ENCODE measurements at places on chromosomes 6 and 20.
A peak's percentile ranks its signal among the peaks of the same experiment; 100 is the strongest.

- no peak for DNase-seq
These were observed 48.9 kb downstream of the CNBD2 start for GRCh38 chr20:36017048-36017951.

DNA sequence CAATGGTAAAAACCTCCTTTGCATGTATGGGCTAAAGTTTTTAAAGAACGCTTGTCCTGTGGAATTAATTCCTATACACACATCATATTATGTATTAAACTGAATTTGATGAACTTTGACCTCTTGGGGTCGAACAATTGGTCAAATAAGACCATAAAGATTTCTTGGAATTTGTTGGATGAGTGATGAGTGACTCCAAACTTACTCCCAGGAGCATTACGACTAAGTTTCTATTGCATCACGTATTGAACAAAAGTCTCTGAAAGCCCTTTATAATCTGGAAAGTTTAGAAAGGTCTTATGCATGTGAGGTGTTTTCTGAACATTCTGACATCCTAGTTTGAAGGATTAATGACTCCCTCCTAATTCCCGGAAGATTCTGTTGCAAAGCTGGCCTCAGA, 126.9 kb upstream of the BMP5 start:
- DNase-seq = no peak

- DNase-seq = no peak
These were observed 252.3 kb downstream of the GRIK2 start for GRCh38 chr6:101645770-101646169.

- no peak for DNase-seq
These were observed 8.8 kb upstream of the FAM8A1 start for GRCh38 chr6:17591287-17591686.

DNA sequence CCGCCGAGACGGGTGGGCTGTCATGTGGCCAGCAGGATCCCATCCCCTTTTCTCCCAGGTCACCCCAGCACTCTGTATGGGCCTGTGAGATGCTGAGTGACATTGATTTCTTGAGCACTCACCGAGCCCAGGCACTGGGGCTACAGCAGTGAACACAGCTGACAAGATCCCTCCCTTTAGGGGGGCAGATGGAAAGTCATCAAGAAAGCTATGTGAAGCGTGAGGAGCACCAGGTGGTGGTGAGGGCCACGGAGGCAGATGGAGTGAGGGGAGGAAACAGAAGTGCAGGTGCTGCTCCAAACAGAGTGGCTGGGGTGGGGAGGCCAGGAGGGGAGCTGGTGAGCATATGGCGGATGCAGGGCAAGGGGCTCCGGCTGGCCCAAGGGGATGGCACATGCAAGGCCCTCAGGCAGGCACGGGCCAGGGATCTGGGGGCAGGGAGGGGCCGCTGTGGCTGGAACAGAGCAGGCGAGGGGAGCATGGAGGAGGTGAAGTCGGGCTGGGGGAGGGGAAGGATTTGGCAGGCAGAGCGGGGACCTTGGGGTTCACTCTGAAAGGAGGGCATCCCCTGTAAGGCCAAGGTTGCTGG, 184.0 kb downstream of the BMP7 start:
- no peak for DNase-seq

DNA sequence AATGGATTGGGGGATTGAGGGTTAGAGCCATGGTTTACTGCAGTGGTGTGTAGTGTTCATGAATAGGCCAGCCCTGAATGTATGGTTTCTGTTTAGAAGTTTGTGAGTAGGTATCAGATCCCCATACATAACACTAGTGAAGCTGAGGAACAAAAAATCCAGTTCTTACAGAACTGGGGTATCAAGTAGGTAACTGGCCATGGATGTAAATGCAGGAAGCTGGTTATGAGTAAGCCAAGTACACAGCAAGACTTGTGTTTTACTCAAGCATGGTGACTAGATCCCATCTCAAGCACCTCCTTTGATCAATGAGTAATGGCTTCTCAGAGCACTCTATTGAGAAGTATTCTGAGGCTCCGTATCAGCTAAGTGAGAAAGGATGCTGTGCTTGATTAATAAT, 613.7 kb upstream of the FLRT3 start:
- no peak for DNase-seq

- DNase-seq = no peak
These were observed 15.4 kb downstream of the PTK7 start for GRCh38 chr6:43091436-43091991.

DNA sequence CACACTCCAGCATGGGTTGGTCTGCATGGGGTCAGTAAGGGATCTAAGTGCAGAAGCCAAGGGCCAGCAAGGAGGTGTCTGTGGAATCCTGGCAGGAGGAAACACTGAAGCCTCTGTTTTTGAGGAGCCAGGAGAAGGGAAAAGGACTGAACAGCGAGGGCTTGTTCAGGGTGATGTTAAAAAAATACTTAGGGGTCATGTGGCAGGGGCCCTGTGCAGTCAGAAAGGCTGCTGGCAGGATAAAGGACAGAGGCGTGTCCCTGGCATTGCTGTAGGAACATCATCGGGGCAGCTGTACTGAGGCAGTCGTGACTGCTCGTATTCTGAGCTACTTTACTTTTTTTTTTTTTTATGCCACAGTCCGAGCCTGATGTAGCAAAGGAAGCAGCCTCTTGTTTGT, 127.1 kb upstream of the ZFP64 start:
- DNase-seq = no peak

DNA sequence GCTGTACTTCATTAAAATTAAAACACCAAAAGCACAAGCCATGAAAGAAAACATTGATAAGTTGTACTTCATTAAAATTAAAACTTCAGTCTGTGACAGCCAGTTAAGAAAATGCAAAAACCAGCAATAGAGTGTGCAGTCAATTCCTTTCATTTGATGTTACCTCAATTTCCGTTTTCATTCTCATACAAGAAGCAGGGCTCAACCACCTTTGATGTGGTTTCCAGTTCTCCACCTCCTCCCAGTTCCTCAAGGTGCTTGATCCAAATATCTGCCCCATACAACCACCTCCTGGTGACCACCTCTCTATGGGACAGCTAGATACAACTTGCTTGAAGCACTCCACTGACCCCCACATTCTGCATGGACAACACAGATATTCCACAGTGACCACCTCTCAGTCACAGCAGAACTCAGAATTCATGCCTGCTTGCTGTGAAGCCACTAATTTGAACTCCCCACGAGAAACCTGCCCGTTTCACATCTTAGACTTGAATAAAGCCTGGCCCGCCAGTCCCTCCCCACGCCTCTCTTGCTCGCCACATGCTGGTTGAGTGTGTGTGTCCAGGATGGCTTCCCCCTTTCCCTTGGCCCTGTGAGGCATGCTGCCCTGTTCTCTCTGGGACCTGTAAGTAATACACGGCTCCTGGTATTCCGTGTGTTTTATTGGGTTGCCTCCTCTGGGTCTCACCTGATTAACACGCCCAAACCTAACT, 66.1 kb downstream of the FAM50B start:
- no peak for DNase-seq

DNA sequence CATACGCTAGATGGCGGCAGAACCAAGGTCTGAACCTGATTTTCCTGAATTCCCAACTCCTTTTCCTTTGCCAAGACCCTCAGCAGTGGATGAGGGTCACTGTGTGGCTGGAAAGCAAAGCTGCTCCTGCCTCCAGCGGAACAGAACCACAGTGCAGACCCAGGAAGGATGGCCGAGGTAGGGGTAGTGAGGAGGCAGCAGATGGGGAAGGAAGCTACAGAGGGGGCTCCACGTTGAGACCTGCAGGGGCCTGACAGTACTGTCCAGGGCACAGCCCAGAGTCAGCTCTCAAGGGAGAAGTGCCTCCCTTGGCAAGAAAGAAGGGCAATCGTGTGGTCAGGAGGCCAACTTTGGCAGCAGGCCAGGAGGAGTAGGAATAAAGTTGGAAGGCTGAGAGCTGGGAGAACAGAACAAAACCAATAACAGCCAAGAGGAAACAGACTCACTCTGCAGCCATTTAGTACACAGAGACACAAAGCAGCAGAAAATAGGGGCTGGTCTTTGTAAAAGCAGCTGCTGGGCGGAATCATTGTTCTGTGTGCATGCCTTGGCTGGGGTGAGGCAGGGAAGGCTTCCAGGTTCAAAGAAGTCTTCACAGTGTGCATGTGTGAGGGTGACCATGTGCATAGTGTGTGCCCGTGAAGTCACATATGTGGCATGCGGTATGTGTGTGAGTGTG, 3.1 kb downstream of the GABRR2 start:
- no peak for DNase-seq

DNA sequence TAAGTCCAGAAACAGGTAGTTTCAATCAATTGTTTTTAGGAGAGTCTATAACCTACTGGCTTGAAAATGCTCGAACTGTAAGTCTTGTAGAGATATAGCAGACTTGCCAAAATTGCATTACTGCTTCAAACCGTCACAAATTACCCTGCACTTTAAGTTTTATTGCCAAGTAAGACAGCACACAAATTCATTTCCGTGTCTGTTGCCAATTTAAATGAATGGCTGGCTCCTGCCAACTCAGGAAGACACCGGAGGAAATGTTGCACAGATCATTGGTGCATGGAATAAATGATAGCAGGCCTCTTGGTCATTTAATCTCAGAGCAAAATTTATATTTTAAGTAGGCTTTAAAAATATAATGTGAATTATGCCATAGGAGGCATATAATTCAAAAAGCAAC, 438.1 kb downstream of the HACE1 start:
- no peak for DNase-seq

GRCh38 chr6:130602151-130602770, 224.9 kb upstream of the SMLR1 start:
- no peak for DNase-seq

GRCh38 chr20:57780398-57780797, 70.6 kb upstream of the PMEPA1 start:
- DNase-seq = no peak

GRCh38 chr6:451847-452246, 60.3 kb downstream of the IRF4 start:
- DNase-seq = no peak

GRCh38 chr6:106512048-106512967, 117.0 kb downstream of the RTN4IP1 start:
- DNase-seq = peak; percentile 82

GRCh38 chr6:79813854-79814709, 133.3 kb downstream of the ELOVL4 start:
- DNase-seq = peak; percentile 79

- DNase-seq = peak; percentile 17
These were observed 211.3 kb downstream of the ARID1B start for GRCh38 chr6:156988276-156989158.

GRCh38 chr6:52015953-52016352, 71.5 kb downstream of the PKHD1 start:
- no peak for DNase-seq

- no peak for DNase-seq
These were observed 31.6 kb downstream of the OPRM1 start for GRCh38 chr6:154070657-154071056.

- DNase-seq = no peak
These were observed 6.2 kb upstream of the DDX43 start for GRCh38 chr6:73388433-73388799.

DNA sequence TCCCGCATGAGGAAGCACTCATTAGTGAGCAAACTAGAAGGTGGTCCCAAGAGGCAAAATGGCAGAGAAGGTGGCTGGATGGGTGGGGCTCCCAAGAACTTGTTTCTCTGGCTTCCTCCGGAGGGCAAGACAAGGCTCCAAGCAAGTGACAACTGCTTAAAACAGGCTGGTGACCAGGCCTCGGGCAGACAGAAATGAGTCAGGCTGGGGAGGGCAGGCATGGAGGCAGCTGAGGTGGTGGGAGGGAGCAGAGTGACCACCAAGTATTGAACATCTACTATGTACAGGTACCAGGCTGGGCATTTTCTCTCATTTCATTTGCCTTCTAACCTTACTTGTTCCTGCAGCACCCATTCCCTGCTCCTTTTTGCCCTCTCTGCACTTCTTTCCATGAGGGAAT, 33.4 kb downstream of the TNXB start:
- no peak for DNase-seq

DNA sequence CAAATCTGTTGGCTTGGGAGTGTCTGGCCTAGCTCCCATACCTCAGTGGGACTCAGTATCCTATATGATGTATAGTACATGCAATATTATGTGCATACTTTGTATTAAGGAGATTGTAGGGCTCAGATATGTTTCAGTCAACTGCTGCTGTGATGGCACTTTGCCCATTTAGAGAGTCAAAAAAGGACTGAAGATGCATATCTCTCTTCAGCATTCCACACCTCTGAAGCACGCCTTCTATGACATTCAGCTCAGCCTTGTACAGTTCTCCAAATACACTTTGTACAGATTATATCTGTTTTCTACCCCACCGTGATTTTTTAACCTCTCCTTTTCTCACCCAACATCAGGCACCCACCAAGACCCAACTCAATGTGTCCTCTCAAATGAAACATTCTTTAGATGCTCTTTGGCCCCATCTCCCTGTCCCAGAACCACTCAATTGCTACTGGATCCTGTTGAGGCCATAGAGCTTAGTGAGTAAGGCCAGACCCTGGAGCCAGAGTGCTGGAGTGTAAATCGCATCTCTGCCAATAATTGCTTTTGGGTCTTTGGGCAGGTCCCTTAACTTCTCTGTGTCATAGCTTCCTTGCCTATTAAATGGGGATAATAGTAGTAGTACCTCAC, 15.6 kb downstream of the ENPP1 start:
- DNase-seq = no peak

- DNase-seq = no peak
These were observed 36.2 kb upstream of the E2F3 start for GRCh38 chr6:20365456-20365855.

Data from stimulated activated naive CD8-positive, alpha-beta T cell treated with anti-CD3 and anti-CD28 coated beads, Interleukin-15, Interleukin-2, amounts not matched to agents 100 U/mL and 50 U/mL, for 24 hours (primary cell).